CD4-positive, alpha-beta T cell treated with Interleukin-17A for 1 hour (primary cell): ENCODE measurements at places on chromosomes 16 and 17.

GRCh38 chr17:8004899-8005298 is 2.5 kb downstream of the GUCY2D start:
- DNase-seq: no peak

GRCh38 chr17:62321451-62321850 is 58.9 kb upstream of the EFCAB3 start:
- no peak for DNase-seq

GRCh38 chr17:2397247-2398171 is 3.4 kb downstream of the MNT start:
- no peak for DNase-seq

DNA sequence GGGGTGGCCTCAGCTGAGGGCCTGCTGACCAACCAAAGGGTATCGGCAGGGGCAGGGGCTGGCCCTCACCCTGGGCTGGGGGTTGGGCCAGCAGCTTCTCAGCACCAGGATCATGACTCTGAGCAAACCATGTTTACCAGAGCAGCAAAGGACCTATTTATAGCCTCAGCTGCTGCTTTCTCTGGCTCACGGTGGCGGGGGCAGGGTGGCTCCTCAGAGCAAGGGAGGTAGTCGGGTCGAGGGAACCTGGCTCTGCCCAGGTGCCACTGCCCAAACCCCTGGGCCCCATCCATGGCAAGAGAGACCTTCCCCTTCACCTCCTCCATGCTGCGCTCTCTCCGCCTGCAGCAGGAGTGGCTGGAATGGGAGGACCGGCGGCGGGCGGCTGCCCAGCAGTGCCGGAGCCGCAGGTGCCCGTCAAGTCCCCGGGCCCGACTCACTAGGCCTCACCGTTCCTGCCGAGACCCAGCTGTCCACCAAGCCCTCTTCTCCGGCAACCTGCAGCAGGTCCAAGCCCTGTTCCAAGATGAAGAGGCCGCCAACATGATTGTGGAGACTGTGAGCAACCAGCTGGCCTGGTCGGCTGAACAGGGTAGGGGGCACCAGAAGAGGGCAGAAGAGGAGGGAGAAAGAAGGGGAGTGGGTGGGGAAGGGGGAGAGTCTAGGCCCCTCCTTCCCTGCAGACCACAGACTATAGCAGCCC is at the start of gene ASB16:
ASB16 (plus strand) TSS at position 206 of the 703 bp plus-strand sequence; CDS start at position 292, 86 bp downstream.
- DNase-seq: no peak

GRCh38 chr16:12461201-12461600 is 342.5 kb downstream of the CPPED1 start:
- no peak for DNase-seq

DNA sequence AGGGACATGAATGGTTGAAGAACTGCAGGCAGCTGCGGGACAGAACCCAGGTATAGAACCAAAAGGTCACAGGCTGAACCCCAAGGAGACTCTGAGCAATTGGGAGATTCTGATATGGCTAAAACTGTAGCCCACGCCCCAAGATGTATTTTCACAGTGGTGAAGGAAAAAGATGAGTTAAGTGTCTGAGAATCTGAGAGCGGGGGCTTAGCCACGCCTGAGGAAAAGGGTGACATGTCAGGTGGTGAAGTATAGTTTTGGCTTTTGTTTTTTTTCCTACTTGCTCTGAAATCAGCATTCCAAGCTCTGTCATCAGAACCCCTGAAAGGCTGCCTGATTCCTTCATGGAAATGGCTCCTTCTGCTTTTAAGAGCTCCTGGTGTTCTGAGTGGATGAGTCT is 73.3 kb downstream of the AKAP1 start:
- DNase-seq: no peak

GRCh38 chr16:77679901-77680300 is 42.4 kb upstream of the NUDT7 start:
- DNase-seq: no peak

DNA sequence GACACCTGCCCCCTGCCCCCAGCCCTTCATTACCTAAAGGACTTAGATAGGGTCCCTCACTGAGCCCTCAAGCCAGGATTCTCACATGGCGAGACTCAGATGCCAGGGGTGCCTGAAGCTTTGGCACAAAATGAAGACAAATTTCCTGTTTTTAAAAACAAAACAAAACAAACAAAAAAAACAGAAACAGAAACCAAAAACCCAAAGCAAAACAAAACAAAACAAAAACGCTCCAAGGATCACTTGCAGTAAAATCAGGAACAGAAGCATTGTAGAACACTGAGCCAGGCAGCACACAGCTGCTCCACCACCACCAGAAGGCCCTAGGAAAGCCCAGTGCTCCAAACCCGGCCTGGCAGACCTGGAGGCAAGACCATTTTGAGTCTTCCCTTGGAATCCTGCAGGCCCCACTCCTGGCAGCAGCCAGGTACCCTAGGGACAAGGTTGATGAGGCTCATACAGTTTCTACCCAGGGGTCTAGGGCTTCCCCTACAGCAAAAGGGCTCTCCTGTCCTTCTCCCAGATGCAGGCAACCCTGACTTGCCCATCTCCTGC is 20.8 kb downstream of the MYO18A start:
- DNase-seq: no peak

GRCh38 chr17:4208238-4208637 is 55.5 kb downstream of the ANKFY1 start:
- no peak for DNase-seq

GRCh38 chr16:17331991-17332390 is 138.8 kb downstream of the XYLT1 start:
- DNase-seq: no peak

GRCh38 chr16:7705885-7706284 is 373.2 kb downstream of the RBFOX1 start:
- no peak for DNase-seq

DNA sequence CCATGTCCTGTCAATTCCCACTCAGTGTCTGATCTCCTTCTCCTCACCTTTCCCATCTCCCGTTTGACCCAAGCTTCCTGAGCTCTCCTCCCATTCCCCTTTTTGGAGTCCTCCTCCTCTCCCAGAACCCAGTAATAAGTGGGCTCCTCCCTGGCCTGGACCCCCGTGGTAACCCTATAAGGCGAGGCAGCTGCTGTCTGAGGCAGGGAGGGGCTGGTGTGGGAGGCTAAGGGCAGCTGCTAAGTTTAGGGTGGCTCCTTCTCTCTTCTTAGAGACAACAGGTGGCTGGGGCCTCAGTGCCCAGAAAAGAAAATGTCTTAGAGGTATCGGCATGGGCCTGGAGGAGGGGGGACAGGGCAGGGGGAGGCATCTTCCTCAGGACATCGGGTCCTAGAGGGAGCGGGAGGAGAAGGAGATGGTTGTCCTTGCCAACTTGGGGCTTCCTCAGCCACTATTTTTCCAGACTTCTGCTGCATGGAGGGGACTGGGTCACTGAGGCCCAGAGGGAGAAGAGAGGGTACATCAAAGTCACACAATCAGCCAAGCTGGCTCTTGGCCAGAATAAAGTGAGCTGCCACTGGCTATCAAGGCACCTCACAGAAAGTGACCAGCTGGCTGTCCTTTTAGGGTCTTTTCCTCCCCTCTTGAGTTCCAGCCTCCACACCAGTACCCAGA is 1.9 kb upstream of the TBC1D10B start:
- no peak for DNase-seq

DNA sequence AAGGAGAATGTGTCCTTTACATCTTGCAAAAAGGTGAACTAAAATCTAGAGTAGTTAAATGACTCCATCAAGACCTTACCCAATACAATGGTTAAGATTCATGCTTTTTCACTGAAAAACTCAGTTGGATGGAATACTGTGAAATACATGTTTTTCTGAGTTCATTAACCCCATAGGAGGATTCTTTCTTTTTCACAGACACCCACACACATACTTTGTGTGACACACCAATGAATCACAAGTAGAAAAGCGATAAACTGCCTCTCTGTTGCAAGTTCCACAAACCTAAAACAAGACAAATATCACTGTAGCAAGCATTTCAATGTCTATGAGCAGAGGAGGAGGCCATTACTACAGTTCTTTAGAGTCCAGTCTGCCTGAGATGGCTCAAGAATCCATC is 258.8 kb upstream of the CDH5 start:
- DNase-seq: no peak

DNA sequence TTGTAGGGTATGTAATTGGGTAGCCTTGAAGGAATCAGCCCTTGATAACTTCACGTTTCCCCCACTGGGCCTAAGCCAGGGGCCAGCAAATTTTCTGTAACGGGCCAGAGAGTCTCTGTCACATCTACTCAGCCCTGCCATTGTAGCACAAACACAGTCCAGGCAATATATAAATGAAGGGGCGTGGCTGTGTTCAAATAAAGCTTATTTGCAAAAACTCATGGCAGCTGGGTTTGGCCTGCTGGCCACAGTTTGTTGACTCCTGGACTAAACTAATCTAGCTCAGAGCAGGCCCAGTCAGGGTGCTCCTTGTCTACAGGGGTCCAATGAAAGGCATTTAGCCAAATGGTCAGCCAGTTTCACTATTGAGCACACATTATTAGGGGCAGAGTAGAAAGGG is 141.6 kb downstream of the CCDC182 start:
- DNase-seq: no peak

DNA sequence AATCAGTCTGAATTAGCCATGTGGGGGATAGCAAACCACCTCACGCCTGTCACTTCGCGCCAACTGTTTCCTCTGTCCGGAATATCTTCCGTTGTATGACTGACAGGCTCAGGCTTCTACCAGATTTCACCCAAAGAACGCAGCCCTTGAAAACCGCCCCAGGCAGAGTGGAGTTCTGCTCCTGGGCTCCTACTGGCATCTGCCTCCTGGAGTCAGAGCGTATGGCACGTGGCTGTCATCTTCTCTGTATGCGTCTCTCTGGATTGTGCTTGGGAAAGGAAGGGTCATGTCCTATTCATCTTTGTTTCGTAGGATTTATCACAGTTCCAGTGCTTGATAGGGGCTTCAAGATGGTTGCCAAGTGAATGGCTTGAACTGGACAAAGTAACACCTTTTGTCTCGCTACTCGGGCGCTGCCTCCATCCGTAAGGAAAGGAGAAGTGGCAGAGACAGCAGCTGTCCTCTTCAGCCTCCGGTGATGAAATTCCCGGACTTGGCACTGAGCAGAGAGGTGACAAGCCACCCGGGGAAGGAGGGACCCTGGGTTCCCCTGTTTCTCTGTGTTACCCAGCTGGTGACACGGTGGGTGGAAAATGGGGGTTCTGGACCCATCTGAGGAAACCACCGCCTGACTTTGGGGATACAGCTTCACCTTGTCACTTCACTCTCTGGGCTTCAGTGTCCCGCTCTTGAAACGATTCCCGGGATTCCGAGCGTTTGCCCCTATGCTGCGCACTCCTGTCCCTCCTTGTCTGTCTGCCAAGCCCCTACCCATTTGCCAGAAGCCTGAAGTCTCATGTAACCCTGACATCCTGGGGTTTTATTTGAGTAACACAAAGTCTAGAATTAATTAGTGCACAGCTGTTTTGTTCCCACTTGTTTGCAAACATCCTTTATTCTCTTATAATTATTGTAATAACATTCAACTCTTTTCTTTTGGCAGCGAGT is 13.9 kb downstream of the KIAA0513 start:
- DNase-seq: no peak

GRCh38 chr16:15538507-15538906 is 104.1 kb downstream of the BMERB1 start:
- no peak for DNase-seq

DNA sequence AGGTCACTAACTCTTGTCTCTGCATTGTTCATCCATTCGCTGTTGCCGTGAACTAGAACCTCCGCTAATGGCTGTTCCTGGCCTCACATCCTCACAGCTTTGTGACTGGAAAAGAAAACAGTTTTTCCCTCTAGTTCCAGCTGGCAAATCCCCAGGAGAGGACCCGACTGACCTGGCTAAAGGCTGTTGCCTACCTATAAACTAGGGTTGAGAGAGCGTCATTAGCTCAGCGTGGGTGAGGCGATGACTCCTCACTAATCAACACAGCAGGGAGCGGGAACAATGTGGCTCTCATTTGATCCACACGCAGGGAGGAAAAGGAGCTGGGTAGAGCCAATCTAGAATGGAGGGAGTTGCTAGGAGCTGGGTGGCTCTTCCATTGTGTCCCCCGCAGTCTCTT is 282.1 kb upstream of the IRX5 start:
- no peak for DNase-seq

DNA sequence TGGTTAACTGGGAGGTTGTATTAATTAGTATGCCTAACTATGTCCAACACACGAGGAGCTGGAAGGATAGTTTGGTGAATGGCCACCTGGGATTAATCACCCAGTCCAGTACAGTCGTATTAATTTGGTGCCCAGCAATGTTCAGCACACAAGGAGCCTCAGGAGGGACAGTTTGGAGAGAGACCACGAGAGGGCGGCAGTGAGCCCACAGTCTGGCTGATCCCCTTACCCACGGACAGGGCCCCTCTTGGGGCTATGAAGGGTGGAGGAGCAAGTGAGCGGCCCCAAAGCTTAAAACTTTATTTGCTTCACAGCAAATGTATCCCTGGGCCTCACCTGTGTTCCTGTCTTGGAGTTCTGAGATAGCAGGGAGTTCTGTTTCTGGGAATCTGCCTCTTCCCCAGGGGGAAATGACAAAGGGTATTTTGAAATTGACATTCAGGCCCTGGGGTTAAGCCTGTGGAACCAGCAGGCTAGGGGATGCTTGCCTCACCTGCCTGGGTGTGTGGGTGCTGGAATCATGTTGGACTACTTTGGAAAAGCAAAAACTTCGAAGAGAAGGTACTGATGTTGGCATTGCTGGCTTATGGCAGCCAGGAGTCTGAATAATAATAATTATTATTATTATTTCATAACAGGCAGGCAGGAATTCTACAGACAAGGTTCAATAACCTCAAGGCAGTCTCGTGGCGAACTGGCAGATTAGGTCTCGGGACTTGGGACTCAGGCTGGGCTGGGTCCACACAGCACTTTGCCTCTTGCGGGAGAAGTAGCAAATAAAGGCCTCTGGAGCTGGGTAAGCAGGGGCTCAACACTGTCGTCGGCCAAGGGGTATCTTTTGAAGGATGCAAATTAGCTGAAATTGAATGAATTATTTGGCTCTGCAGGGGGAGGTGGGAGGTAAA is 227.6 kb upstream of the ASIC2 start:
- DNase-seq: peak; percentile 14

- no peak for DNase-seq
These were observed 90.5 kb downstream of the ENGASE start for GRCh38 chr17:79164913-79165695.

- no peak for DNase-seq
These were observed 155.3 kb downstream of the C16orf78 start for GRCh38 chr16:49528866-49529288.

DNA sequence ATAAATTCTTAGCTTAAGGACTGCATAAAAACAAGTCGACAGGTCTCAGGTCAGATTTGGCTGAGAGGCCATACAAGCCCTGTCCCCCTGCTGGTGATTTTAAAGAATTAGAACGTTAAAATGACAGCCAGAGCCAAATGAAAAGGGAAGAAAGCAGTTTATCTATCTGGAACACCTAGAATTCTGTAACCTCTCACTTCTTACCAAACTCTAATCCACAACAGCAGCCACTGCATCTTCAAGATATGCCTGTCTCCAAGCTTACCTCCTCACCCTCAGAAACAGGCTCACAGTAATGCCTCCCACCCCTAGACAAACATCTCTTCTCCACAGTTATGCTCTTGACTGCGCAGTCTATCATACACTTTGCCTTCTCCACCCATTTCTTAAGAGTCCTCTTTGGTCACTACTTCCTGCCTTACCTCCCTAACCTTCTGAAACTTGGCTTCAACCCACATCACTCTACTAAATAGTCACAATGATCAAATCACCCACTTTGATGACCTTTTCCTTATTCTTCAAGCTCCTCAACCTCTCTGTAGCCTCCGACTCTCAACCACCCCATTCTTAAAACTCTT is 14.2 kb downstream of the ANKFY1 start:
- peak; percentile 37 for DNase-seq
